Activated naive CD4-positive, alpha-beta T cell treated with anti-CD3 and anti-CD28 coated beads for 36 hours (primary cell): ENCODE measurements at places on chromosomes 6 and 20. TPM values are rescaled to one million over a fixed set of nuclear protein-coding genes. Genes with fewer than 3 reads are reported as not detected.

GRCh38 chr6:144377586-144378210 lies 92.6 kb downstream of the UTRN start:
- peaks cover 17% of the 10 kb centered on the region for H3K36me3 ChIP-seq
- no peak overlapping the region for H3K27ac ChIP-seq
- H3K4me3 ChIP-seq = no peak overlapping the region

GRCh38 chr6:26383624-26384417 lies 913 bp downstream of the BTN2A2 start:
- H3K4me1 ChIP-seq = peaks cover 26% of the 10 kb centered on the region
- H3K4me3 ChIP-seq = peak overlapping the region; percentile 97
- H3K36me3 ChIP-seq = peaks cover 11% of the 10 kb centered on the region
- peak; percentile 56 for DNase-seq

- H3K27me3 ChIP-seq = peaks cover 27% of the 10 kb centered on the region
- no peaks in the 10 kb centered on the region for H3K36me3 ChIP-seq
- DNase-seq = no peak
- no peaks in the 10 kb centered on the region for H3K4me1 ChIP-seq
- no peak overlapping the region for H3K27ac ChIP-seq
Observed at GRCh38 chr6:40755749-40756452, 168.7 kb upstream of the LRFN2 start.

DNA sequence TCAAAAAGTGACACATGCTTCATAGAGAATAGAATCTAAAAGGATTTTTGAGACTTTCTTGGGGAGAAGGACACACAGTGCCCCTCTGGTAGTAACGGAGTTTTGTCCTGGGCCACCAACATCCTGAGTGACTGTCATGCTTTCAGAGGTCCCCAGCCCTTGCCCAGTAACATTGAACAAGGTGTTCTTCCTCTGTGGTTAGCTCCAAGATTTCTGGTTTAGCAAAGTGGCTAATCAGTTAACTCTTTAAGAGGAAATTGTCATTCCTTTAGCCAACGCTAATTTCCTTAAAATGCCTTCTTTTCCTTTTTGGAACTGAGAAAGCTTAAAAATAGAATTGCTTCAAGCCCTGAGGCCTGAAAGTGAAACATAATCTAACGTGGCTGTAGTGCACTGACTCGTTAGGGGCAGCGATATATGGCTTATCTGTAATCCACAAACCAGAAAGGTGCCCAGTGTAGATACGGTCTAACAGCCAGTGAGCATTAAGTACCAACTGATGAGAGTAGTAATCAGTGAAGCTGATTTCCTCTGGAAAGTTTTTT lies 7.8 kb downstream of the E2F3 start:
- H3K36me3 ChIP-seq = peaks cover 46% of the 10 kb centered on the region
- H3K4me3 ChIP-seq = no peak overlapping the region
- no peaks in the 10 kb centered on the region for H3K27me3 ChIP-seq

SYS1 gene
- 26.0 TPM for total RNA-seq

- H3K27me3 ChIP-seq = peaks cover 42% of the 10 kb centered on the region
- peak overlapping the region; percentile 28 for H3K4me3 ChIP-seq
- H3K4me1 ChIP-seq = peaks cover 5% of the 10 kb centered on the region
Observed at GRCh38 chr20:51766994-51767866, 960 bp downstream of the ATP9A start.

GRCh38 chr6:107736713-107737396 lies 87.3 kb downstream of the SCML4 start:
- peak overlapping the region; percentile 57 for H3K4me3 ChIP-seq
- H3K27me3 ChIP-seq = no peaks in the 10 kb centered on the region
- peaks cover 5% of the 10 kb centered on the region for H3K36me3 ChIP-seq
- no peak for DNase-seq
- peaks cover 80% of the 10 kb centered on the region for H3K4me1 ChIP-seq
- peak overlapping the region; percentile 33 for H3K27ac ChIP-seq

DNA sequence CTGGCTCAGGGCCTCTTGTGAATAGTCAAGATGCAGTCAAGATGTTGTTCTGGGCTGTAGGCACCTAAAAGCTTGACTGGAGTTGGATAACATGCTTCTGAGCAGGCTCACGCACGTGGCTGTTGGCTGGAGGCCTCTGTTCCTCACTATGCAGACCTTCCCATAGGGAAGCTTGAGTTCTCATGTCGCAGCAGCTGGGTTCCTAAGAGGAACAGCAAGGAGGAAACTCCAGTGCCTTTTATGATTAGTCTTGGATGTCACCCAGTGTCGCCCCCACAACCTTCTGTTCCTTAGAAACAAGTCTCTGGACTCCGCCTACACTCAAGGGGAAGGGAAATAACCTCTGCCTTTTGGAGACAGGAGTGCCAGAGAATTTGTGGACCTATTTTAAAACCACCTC lies 210.7 kb downstream of the BCAS1 start:
- no peak for DNase-seq
- H3K4me1 ChIP-seq = peaks cover 41% of the 10 kb centered on the region
- H3K27ac ChIP-seq = no peak overlapping the region
- H3K27me3 ChIP-seq = no peaks in the 10 kb centered on the region
- H3K4me3 ChIP-seq = no peak overlapping the region
- H3K36me3 ChIP-seq = no peaks in the 10 kb centered on the region

DNA sequence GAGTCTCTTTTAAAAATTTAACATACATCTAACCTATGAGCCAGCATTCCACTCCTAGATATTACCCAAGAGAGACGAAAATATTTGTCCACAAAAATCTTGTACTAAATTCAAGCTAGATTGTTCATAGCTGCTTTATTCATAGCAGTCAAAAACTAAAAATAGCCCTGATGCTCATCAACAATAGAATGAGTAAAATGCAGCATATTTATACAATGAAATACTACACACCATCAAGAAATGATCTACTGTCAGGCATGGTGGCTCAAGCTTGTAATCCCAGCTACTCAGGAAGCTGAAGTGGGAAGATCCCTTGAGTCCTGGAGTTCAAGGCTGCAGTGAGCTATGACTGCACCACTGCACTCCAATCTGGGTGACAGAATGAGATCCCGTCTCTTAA lies 22.0 kb upstream of the SRC start:
- no peaks in the 10 kb centered on the region for H3K36me3 ChIP-seq
- H3K4me1 ChIP-seq = no peaks in the 10 kb centered on the region
- no peaks in the 10 kb centered on the region for H3K27me3 ChIP-seq
- no peak overlapping the region for H3K4me3 ChIP-seq
- H3K27ac ChIP-seq = no peak overlapping the region

DNA sequence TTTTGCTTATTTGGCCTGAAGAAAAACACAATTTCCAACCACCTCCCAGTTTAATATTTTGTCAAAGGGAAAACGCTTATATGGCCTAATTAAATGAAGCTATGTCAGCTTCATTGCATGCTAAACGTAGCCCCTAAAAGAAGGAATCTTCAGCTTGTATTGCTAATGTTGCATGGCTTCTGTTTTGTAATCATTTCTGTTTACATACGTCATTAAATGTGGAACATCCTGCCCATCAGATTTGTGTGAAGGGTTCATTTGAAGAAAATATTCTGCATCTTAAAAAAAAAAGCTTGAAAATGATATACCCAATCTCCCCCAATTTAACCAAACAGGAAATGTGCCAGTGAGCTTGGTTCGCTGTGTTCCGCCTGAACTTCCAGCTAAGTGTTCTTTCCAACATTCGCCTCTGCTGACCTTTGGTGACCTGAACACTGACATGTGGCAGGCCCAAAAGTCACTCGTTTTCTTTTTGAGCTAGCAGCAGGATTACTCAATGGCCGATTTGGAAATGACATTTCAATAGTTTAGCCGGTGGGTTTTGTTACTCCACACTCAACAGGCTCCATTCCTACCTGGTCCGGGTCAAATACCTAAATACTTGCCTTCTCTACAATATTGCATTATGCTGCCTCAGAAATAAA lies 12.7 kb upstream of the SIRT5 start:
- H3K4me1 ChIP-seq = no peaks in the 10 kb centered on the region
- H3K27ac ChIP-seq = no peak overlapping the region
- DNase-seq = no peak
- H3K4me3 ChIP-seq = no peak overlapping the region

ULBP2 gene
- total RNA-seq = 1.4 TPM

DNA sequence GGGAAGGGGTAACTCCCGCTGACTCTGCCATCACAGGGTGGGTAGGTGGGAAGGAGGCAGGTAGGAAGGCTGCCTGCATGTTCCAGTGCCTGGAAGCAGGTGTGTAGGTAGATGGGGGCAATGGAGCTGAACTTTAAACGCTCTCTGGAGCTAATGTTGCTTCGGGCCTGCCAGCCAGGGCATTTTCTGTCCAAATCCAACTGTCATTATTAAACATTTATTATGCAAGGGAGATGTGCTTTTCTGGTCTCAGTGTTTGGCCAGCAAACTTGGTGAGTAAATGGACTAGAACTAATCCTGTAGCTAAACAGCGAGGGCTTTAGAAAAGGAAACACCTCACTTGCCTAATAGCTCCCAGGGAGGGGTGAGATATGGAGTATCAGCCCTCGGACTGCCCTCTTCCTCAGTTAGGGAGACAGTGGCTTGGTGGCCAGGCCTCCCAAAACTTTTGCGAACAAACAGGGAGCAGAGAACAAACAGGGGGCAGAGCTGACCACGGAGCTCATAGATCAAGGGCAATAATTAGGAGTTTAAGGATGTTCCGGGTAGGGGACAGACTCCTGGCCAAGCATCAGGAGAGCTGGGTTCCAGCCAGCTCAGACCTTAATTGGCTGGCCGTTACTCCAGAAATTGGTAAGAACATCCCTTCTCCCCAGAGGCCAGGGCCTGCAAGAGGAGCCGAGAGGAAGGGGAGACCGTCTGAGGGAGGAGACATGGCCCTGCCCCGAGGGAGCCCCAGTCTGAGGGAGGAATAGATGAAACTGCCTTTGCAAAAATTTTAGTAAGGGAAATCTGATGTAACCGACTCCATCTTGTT lies 131.1 kb downstream of the VEGFA start:
- H3K27me3 ChIP-seq = no peaks in the 10 kb centered on the region
- no peak overlapping the region for H3K27ac ChIP-seq
- H3K4me1 ChIP-seq = no peaks in the 10 kb centered on the region
- DNase-seq = no peak

DSN1 gene
- 24.7 TPM for total RNA-seq

DNA sequence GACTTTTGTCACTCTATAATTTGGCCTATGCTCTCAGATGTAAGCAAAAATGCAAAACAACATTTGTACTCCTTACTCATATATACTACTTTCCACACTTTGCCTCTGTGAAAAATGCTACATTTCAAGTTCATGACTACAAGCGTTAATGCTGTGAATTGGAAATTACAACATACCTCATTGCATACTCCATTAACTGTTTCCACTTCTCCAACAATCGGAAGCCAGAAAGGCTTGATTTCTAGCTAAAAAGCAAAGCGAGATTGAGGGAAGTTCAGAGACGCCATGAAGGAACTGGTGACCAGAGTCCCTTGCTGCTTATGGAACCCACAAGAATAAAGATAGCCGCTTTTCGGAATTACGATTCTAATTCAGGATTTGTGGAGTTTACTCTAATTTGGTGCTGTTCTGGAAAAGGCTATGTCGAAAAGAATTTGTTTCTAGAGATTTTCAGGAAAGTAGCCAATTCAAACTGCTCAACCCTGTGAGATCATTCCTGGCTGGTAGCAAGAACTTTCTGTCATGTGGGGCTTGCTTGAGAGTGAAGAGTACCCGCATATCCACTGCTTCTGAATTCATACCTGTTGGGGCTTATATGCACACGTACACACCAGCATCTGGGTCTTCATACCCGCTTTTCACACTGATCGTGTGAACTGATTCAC lies 98.0 kb upstream of the CITED2 start:
- no peaks in the 10 kb centered on the region for H3K27me3 ChIP-seq
- no peaks in the 10 kb centered on the region for H3K36me3 ChIP-seq
- no peaks in the 10 kb centered on the region for H3K4me1 ChIP-seq
- no peak overlapping the region for H3K27ac ChIP-seq
- DNase-seq = no peak

KLC4 gene
- total RNA-seq = 12.0 TPM

SUMO4 gene
- 5.9 TPM for total RNA-seq

METTL24 gene
- not detected for total RNA-seq

DNA sequence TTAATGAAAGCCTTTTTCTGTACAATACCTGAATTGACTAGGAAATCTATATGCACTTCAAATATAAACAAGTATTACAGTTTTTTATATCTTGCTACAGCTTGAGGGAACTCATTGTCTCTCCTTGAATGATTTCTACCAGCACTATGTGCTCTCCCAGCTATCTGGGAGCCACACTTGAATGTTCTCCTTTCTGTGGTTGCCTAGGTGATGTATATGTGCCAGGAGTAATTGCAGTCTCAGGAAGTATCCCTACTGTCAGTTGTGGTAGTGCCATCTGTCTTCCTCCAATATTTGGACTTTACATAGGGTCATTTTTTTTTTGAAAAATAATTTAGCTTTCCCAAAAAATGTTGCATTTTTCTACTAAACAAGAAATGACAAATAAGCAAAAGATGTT lies 288.0 kb upstream of the PLCB4 start:
- H3K27me3 ChIP-seq = no peaks in the 10 kb centered on the region
- H3K27ac ChIP-seq = no peak overlapping the region
- H3K36me3 ChIP-seq = no peaks in the 10 kb centered on the region
- DNase-seq = no peak

DNA sequence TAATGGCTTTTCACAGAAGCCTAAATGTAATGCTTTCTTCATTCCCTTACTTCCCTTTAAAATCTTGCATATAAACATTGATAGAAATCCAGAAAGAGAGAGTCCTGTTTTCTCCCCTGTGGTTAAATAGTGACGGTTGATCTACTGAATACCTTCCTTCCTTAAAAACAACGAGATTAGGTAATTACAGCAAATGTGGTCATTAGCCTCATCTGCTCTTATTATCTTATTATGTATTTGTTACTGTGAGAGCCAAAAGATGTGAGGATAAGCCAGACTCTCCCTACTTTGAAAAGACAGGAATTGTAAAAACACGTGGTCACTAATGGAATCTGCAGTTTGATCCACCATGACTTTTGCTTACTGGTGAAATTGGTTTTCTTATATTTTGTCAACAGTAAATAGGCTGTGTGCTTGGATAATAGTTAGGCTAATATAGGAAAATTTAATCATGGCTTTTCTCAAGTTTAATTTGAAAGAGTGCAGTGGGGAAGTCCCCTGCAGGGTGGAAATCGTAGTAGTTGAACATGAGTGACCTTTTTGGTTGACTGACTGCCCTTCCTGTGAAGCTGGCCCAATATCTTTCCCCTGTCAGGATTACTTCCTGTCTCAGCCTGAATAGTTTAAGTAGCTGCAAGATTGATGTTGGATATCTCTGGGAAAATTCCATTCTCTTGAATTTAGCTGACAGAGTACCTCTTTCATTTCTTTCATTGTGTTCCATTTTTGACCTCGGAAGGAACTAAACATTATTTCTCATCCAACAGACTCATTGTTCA lies 62.8 kb downstream of the JARID2 start:
- H3K27ac ChIP-seq = peak overlapping the region; percentile 32
- H3K36me3 ChIP-seq = peaks cover 5% of the 10 kb centered on the region
- H3K4me1 ChIP-seq = peaks cover 86% of the 10 kb centered on the region
- H3K27me3 ChIP-seq = no peaks in the 10 kb centered on the region
- no peak for DNase-seq

DNA sequence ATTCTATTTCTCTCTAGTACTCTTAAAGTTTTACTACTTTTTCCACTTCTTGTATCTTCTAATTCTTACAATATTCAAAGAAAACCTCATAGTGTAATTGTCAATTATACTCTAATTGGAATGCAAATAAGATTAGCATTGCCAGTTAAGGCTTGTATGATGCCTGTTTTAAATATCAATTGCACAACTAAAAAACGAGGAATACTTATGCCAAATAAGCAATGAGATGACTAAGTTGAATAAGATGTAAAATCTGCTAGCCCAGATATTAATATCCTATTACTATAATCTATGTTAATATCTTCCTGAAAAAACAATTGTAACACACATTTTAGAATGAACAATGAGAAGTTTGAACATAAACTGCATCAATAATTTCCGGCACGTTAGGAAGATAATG lies 13.3 kb upstream of the AKAP7 start:
- H3K27me3 ChIP-seq = no peaks in the 10 kb centered on the region
- H3K27ac ChIP-seq = no peak overlapping the region
- DNase-seq = no peak
- H3K4me1 ChIP-seq = no peaks in the 10 kb centered on the region
- no peak overlapping the region for H3K4me3 ChIP-seq
